Breast epithelium (tissue), 4 donors: ENCODE measurements at places on chromosomes 11 and 22. TPM values are rescaled to one million over a fixed set of nuclear protein-coding genes. Genes with fewer than 3 reads are reported as not detected.

CD3D gene
- total RNA-seq, result 4.8 TPM

TRIM49C gene
- not detected for total RNA-seq

TRIM51 gene
- total RNA-seq, result not detected

OR51E2 gene
- not detected for total RNA-seq

SGSM1 gene
- total RNA-seq, result 1.9 TPM

DNA sequence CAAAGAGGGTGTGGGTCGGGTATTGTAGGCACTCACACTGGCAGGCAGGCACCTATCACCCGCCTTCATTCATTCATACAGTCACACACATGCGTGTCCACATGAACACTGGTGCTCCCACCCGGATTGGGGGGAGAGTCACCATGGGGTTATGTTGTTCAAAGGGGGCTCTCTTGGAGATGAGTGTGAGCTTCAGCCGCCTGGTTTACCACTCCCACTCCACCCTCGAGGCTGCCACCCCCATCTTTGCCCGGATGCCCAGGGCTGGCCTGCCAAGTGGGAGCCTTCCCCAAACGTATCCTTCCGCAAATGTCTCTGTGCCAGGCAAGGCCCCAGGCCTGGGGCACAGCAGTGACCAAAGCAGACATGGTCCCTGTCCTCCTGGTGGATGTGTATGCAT, 22.6 kb downstream of the MRGPRD start:
- no peaks in the 10 kb centered on the region for H3K27me3 ChIP-seq
- no peak overlapping the region for H3K4me3 ChIP-seq
- no peak overlapping the region for H3K27ac ChIP-seq
- H3K4me1 ChIP-seq, result no peaks in the 10 kb centered on the region

GRCh38 chr11:108960501-108960900, 295.6 kb downstream of the DDX10 start:
- no peak overlapping the region for H3K4me3 ChIP-seq
- no peak overlapping the region for H3K27ac ChIP-seq
- no peaks in the 10 kb centered on the region for H3K4me1 ChIP-seq
- no peak for DNase-seq
- H3K27me3 ChIP-seq, result no peaks in the 10 kb centered on the region
